ENCODE measurements at places on chromosomes 1 and 21. TPM values are rescaled to one million over a fixed set of nuclear protein-coding genes. Genes with fewer than 3 reads are reported as not detected.

GRCh38 chr1:110310300-110310699, 28.9 kb upstream of the RBM15 start:
- DNase-seq: no peak

- peak; percentile 10 for DNase-seq
Measured at GRCh38 chr1:236853921-236854604, 59.0 kb downstream of the MTR start.

- peak; percentile 89 for DNase-seq
Measured at GRCh38 chr21:34983680-34984086, 65.4 kb downstream of the RUNX1 start.

- DNase-seq: no peak
Measured at GRCh38 chr1:11685210-11685752, 4.3 kb upstream of the MAD2L2 start.

OR6K3 gene
- total RNA-seq: not detected

DNA sequence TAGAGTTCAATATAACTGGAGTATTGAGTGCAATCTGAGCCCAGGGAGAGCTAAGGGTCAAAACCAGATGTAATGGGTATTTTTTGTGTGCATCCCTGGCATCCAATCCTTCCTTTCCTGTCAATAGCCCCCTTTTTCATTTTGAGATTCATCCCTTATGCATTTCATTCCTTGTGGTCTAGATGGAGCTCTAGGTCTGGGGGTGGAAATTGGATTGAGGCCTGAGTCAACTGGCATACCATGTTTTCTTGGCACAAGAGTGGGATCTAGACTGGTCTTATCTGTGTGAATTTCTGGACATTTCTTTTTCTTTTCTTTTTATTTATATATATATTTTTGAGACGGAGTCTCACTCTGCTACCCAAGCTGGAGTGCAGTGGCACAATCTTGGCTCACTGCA, 67.3 kb upstream of the RAB3GAP2 start:
- DNase-seq: no peak

GSTM1 gene
- not detected for total RNA-seq
